ENCODE measurements at places on chromosomes 1 and 21.

- no peak for DNase-seq
These were observed 3.6 kb downstream of the UTP11 start for GRCh38 chr1:38015978-38016725.

DNA sequence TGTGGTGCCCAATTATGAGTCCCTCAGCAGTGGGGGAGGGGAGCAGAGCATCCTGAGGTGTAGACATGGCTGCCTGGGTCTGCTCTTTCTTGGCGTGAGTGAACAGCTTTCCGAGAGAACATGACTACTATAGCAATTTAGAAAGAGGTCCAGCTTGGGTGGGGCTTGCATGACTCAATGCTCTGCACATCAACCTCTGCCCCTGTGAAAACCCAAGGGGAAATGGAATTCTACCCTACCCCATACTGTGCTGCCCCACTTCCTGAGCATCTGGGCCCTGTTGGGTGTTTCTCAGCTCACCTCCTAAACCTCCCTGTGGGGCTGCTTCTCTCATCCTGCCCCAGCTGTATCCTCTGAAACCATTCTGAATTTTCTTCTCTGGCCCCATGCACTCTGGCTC is 8.2 kb upstream of the AZIN2 start:
- DNase-seq, result no peak

- DNase-seq, result no peak
These were observed 35.8 kb downstream of the PGBD5 start for GRCh38 chr1:230390371-230390770.

DNA sequence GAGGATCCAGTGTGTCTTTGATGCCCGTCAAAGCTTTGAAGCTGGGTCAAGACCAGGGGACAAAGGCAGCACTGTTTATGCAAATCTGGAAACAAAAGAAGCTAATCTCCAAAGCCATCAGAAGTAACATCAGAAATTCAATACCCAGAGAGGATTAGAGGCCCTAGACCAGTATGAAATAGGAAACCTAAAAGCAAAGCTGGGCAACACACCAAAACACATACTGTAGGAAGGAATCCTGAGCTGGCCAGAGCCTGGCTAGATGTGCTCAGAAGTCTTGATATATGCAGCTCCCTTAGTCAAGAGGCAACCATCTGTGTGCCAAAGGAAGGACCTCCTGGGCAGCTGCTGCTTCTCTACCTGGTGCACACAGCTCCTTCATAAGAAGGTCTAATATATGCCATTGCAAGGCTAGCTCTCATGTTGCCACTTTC is 12.3 kb downstream of the COLGALT2 start:
- DNase-seq, result peak; percentile 20

- no peak for DNase-seq
These were observed 15.8 kb upstream of the TNFRSF8 start for GRCh38 chr1:12047120-12047876.

DNA sequence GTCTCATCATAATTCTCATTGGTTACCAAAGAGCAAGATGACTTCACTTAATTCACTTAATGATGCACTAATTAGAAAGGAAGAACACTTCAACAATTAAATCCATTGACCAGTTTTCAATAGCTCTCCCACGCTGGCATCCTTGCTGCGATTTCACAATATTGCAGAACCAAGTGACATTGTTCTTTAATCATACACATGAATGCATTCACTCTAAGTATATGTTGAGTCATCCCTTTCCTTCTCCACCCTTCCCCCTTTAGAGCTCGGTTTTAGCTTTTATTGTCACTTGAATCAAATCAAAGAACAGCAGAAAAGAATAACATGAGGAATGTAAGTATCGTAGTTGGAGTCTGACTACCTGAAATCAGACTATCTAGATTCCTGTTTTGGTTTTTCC is 233.6 kb upstream of the FMN2 start:
- DNase-seq, result no peak

- peak; percentile 73 for DNase-seq
These were observed 8.7 kb upstream of the SLC2A5 start for GRCh38 chr1:9078015-9078751.

- peak; percentile 92 for DNase-seq
These were observed 12.5 kb downstream of the RPS6KA1 start for GRCh38 chr1:26541816-26542711.

DNA sequence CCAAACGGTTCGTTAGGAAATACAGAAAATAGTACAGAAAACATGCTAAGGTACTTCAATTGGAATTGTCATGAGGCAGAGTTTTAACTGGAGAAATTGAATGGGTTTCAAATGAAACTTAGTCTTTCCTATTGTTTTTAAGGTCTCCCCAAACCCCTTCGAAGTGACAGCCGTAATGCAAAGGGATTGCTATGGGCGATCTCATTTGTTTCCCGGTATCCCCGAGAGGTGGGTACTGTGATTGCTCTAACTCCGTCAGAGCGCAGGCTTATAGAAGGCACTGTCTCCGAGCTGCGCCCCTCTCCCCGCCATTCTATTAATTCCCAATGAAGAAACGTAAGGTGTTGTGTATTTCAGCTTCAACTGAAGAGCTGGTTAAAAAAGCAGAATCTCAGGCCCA is 22.0 kb upstream of the RNF187 start:
- no peak for DNase-seq

- no peak for DNase-seq
These were observed 39.0 kb upstream of the ATG4C start for GRCh38 chr1:62744611-62745577.

DNA sequence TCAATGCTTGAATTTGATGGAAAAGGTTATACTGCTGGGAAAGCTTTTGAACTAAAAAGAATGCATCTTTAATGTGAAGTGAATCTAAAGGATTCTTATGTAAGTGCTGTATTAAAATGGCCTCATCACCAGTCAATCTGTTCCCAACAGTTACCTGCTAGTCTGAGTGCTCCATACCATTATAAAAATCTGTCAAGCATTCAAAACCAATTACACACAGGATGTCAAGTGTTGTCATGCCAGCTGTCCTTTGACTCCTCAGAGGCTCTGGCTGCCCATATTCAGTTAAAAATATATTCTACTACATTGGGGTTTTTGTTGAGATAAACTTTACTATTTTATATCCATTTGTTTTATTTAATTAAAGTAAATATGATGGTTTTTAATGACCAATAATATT is 1587.7 kb downstream of the AMY1C start:
- DNase-seq, result no peak

- DNase-seq, result peak; percentile 37
These were observed 6.8 kb upstream of the AKR1A1 start for GRCh38 chr1:45543581-45544417.

GRCh38 chr1:235207209-235207565 is 46.1 kb upstream of the RBM34 start:
- no peak for DNase-seq

- no peak for DNase-seq
These were observed 18.1 kb downstream of the KMO start for GRCh38 chr1:241550318-241550717.

GRCh38 chr1:153928791-153929341 is 6.1 kb upstream of the GATAD2B start:
- no peak for DNase-seq

DNA sequence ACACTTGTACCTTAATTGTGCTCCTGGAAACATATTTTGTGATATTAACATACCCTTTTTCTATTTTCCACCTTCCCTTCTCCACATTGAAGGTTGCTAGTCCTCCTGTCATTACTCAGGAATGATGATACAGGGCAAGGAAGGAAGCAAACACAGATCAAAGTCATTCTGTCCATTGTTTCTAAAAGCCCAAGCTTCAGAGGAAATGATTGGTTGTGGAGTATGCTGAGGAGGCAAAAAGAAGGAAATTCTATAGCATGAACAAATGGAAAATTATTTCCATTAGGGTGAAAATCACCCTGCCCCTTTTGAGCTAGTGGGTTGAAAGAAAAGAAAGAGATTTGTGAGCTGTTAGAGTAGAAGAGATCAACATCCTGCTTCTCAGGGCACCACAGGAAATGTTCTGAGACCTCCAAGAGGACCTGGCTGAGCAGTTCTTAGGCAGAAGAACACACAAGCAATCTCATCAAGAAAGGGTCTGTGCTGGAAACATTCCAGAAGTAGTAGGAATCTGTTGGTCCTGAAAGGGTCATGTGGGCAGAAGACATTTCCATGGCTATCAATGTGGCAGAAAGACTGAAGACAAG is 29.0 kb upstream of the PRRX1 start:
- no peak for DNase-seq

- no peak for DNase-seq
These were observed 375.8 kb downstream of the NCAM2 start for GRCh38 chr21:21373969-21374368.

GRCh38 chr1:183209533-183210158 is 23.6 kb downstream of the LAMC2 start:
- peak; percentile 48 for DNase-seq

GRCh38 chr21:43926196-43926595 is 61.2 kb downstream of the AGPAT3 start:
- DNase-seq, result no peak

DNA sequence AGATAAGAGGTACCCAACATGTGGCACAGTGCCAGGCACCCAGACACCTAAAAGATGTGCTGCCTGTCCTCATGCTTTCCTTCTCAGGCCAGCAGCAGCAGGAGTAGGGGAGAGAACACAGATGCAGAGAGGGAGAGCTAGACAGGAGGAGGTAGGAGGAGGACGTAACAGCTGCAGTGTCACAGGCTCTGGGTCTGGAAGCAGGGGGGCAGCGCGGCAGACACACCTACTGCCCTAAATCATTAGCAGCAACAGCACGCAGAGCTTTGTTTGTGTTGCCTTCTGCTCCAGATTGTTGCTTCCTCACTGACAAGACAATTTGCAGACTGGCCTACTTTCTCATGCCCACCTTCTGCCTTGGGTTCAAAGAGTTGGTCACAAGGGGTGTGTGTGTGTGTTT is 196.7 kb upstream of the DAB1 start:
- peak; percentile 60 for DNase-seq

DNA sequence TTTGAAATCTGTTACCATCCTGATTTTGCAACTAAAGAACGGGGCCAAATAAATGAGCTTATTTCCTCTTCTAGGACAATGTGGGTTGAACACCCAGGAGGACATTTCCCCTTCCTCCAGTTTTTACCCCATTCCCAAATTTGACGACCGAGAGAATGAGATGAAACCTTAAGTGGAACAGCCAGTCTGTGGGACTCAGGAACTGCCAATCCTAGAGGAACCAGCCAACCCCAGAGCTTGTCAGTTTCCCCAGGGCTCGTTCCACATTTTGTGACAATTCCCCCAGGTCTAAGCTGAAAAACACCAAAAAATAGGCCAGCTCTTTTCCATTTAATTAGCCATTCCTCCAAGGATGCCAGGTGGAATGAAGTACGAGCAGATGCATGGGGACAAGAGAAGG is 21.3 kb upstream of the MAPKAPK2 start:
- no peak for DNase-seq

GRCh38 chr21:44279354-44280260 is 6.1 kb upstream of the AIRE start:
- no peak for DNase-seq

DNA sequence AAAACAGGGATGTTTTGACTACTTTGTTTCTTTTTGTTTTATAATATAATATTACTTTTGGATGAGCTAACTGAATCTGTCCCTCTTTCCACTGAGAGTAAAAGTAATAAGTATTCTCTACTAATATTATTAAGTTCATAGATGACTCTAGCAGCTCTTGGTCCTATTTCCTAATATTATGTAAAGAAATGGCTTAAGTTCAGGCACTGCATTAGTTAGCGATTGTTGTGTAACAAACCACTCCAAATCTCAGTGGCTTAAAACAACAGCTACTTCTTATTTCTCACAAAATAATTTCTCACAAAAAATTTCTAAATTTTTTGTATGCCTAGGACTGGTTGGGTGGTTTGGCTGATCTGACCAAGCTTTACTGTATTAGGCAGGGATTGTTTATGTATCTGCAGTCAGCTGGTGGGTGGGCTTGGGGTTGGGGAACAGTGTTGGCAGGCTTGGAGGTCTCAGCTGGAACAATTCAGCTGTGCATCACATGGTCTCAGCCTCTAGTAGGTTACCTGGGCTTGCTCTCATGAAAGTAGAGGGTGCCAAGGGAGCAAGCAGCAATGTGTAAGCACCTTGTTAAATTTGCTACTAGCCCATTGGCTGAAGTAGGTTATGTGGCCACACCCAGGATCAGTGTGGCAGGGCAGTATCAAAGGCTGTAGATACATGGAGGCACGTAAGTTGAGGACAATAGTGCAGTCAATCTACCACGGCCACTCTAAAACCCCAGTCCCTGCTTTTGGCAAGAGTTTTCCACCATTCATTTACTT is 8.8 kb upstream of the CCT8 start:
- no peak for DNase-seq

- no peak for DNase-seq
These were observed 1.9 kb downstream of the SLC9A1 start for GRCh38 chr1:27152829-27153548.

DNA sequence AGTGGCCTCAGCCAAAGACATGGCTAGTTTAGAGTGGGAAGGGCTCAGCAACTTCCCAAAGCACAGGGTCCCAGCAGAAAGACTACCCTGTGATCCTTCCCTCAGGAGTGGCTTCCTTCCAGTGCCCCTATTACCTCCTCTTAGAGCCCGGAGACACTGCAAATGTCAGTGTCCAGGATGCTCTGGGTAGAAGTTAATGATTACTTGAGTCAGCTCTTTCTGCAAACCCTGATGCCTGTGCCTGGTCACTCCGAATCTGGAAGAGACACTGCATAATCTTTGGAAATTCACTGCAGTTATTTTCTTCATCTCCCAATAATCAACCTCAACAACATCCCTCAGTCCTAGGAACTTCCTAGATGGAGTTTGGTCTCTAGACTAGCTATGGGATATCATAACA is 27.2 kb upstream of the MGST3 start:
- DNase-seq, result no peak

GRCh38 chr1:20873311-20873710 is 86.2 kb upstream of the HP1BP3 start:
- DNase-seq, result no peak

GRCh38 chr1:244325056-244325758 is 126.5 kb downstream of the ADSS2 start:
- no peak for DNase-seq

DNA sequence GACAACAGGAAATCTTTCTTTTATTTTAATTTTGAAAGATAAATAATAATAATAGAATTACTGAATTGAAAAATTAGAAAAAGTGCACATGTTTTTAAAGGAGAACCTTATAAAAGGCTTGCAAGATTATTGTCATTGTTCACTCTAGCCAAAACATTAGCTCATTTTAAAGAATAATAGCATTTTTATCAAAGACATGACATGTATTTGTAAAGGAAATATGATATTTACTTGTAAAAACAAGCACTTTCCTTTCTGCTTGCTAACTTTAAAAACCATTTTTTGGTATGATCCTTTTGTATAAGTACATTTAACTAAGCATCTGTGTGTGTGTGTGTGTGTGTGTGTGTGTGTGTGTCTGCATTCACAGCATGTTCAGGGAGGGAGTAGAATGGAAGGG is 156.3 kb upstream of the C1orf87 start:
- no peak for DNase-seq

DNA sequence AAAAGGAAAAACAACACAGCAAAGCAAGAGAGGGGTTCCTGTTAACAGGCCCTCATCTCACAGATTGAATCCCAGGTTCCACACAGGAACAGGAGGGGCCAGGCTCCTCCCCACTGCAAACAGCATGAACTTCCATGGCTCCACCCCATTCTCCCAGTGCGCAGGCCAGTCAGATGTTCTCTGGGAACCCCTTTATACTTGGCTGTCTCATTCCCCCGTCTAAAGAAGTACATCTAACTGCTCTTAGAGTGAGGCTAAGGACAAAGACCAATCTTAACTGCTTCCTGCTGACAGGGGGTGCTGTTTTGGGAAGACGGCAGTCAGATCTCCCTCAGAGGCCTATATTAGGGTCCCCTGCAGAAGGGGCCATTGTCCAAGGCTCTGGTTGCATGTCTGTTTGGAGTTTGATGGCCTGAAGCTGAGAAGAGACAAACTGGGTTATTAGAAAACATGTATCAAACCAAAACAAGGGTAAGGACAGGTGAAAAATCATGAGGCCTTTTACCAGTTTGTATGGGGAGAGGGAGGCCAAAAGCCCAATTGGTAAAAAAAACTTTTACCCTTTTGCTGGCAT is 10.5 kb upstream of the NASP start:
- no peak for DNase-seq

All from mesendoderm (in vitro differentiated cells).